ENCODE measurements at places on chromosomes 7 and 10. TPM values are rescaled to one million over a fixed set of nuclear protein-coding genes. Genes with fewer than 3 reads are reported as not detected.

Gene FOXK1
- 38.4 TPM for total RNA-seq

Gene PON3
- not detected for total RNA-seq

Gene GPR146
- total RNA-seq = 0.70 TPM

Gene DPP6
- total RNA-seq = not detected

Gene ABHD11
- 23.2 TPM for total RNA-seq

Gene TMEM196
- total RNA-seq = not detected

All from CD8-positive, alpha-beta memory T cell (primary cell).